SW480 (cell line): ENCODE measurements at places on chromosomes 6 and 20.

- no peak for DNase-seq
Measured at GRCh38 chr6:164142322-164142721, 727.8 kb downstream of the QKI start.

GRCh38 chr6:52598123-52598823, 21.4 kb upstream of the TRAM2 start:
- DNase-seq: peak; percentile 65

DNA sequence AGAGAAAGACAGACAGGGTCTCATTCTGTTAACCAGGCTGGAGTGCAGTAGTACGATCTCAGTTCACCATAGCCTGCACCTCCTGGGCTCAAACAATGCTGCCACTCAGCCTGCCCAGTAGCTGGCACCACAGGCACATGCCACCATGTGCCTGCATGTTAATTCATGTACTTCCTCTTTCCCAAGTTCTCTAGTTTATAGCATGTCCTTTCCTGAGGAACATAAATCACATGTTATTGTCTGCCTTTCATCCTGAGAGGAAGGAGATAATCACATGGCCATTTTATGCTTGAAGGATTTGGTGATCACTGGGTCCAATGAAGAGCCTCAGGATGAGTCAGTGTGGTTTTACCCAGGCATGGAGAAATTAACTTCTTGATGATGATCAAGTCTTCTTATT, 47.9 kb downstream of the COL11A2 start:
- DNase-seq: peak; percentile 44

DNA sequence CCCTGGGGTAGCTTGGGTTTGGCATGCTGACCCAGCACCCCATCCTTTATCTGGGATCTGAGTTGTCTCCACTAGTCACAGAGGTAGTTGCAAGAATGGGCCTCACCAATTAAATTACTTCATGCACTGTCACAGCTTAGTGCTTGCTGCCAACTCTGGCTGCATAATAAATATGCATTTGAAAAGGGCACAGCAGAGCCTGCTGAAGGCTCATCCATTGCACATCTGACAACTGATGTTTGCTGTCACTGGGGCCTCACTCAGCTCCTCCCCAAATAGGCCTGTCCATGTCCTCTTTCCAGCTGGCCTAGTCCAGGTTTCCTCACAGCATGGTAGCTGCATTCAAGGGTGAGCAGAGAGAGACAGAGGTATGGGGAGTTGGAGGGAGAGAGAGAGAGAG, 13.3 kb upstream of the NXT1 start:
- no peak for DNase-seq

DNA sequence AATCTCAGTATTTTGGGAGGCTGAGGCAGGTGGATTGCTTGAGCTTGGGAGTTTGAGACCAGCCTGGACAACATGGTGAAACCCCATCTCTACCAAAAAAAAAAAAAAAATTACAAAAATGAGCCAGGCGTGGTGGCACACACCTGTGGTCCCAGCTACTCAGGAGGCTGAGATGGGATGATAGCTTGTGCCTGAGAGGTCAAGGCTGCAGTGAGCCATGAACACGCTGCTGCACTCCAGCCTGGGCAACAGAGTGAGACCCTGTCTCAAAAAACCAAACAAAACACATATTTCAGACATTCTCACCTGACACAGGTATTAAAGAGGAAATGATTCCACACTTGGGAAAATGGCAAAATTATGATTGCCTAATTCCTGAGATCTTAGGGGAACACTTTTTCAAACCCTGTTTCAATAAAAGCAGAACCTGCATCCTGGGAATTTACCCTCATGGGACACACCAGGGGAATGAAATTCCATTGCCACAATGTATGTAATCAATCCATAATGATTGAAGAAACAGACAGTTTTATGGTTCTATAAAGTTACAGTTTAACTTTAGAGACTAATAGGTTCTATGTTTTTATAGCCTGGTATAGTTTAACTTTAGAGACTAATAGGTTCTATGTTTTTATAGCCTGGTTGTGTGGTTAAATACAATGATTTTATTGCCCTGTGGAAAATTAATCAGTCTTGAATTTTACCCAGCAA, 29.6 kb upstream of the DNAAF9 start:
- peak; percentile 52 for DNase-seq

- no peak for DNase-seq
Measured at GRCh38 chr20:48360342-48360975, 467.3 kb downstream of the PREX1 start.

GRCh38 chr6:79810185-79810705, 137.1 kb downstream of the ELOVL4 start:
- no peak for DNase-seq

DNA sequence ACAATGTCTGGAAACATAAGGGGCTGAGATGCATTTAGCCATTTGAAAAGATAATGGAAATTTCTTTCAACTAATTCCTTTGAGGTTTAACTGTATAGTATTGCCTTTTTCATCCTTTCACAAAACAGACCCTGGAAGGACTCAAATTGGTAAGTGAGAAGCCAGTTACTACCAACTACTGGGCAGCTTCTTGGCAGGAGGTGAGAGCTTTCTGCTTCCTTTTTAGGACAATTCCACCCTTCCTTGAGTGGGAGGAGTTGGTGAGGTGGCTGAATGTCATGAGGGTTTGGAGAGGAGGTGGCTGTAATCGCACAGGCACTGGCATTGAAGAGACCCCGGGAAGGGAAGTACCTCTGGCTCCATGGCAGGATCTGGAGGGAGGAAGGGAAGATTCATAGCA, 341.1 kb downstream of the NRN1 start:
- no peak for DNase-seq
